ENCODE measurements at places on chromosomes 4 and X. TPM values are rescaled to one million over a fixed set of nuclear protein-coding genes. Genes with fewer than 3 reads are reported as not detected.
A peak's percentile ranks its signal among the peaks of the same experiment; 100 is the strongest.

The FAT4 gene
- 8.7 TPM for polyA plus RNA-seq

The GLRA3 gene
- polyA plus RNA-seq = not detected

The UCP1 gene
- polyA plus RNA-seq = not detected

DNA sequence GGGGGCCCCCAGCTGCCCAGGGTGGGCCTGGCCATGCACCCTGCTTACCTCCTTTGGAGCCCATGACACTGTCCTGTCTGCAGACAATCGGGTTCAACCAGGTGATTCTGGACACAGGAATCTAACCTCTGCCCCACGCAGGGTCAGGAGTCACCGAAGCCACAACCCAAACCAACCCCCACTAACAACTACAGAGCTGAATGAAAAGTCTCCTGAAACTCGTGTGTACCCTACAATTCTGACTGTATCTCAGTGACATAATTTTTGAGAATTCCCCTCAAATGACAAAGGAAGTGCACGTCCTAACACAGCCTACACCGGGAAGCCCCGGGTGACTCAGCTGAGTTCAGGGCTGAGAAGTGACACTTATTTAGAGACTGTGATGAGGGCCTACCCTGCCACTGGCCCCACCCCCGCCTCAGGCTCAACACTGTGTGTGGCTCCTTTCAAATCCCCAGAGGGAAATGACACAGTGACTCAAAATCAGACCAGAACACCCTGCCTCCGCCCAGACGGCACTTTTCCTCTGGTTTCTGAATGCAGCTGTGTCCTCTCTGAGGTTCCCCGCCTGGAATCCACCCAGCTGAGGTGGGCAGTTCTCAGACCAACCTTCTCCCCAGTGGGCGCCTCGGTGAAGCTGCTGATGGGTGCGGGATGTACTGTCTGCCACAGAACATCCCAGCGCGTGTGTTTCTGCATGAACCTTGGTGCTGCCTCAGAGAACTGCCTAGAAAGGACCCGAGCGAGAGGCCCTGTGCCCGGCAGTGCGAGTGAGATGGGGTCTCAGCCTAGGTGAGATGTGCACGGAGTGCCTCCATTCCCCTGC, 9.9 kb downstream of the TNIP2 start:
- no peak for DNase-seq
- no peaks in the 10 kb centered on the region for H3K27me3 ChIP-seq
- H3K4me3 ChIP-seq = no peak overlapping the region
- H3K36me3 ChIP-seq = peaks cover 54% of the 10 kb centered on the region
- H3K4me1 ChIP-seq = no peaks in the 10 kb centered on the region
- H3K27ac ChIP-seq = no peak overlapping the region

- H3K27ac ChIP-seq = no peak overlapping the region
- DNase-seq = no peak
- H3K36me3 ChIP-seq = peaks cover 54% of the 10 kb centered on the region
- H3K4me3 ChIP-seq = no peak overlapping the region
- no peaks in the 10 kb centered on the region for H3K27me3 ChIP-seq
- H3K4me1 ChIP-seq = no peaks in the 10 kb centered on the region
These were observed 18.0 kb downstream of the TRAPPC2 start for GRCh38 chrX:13716455-13716854.

GRCh38 chr4:68734095-68734494, 63.6 kb upstream of the UGT2B15 start:
- no peak overlapping the region for H3K27ac ChIP-seq
- no peaks in the 10 kb centered on the region for H3K27me3 ChIP-seq
- no peak overlapping the region for H3K4me3 ChIP-seq
- H3K4me1 ChIP-seq = no peaks in the 10 kb centered on the region
- DNase-seq = no peak
- H3K36me3 ChIP-seq = no peaks in the 10 kb centered on the region

GRCh38 chrX:133859336-133859735, 126.1 kb downstream of the GPC3 start:
- H3K27ac ChIP-seq = no peak overlapping the region
- no peak for DNase-seq
- no peaks in the 10 kb centered on the region for H3K36me3 ChIP-seq
- no peaks in the 10 kb centered on the region for H3K4me1 ChIP-seq
- no peak overlapping the region for H3K4me3 ChIP-seq

GRCh38 chr4:139014371-139015268, 961 bp upstream of the NOCT start:
- H3K36me3 ChIP-seq = no peaks in the 10 kb centered on the region
- peak overlapping the region; percentile 90 for H3K27ac ChIP-seq
- peak overlapping the region; percentile 85 for H3K4me3 ChIP-seq
- H3K4me1 ChIP-seq = peaks cover 23% of the 10 kb centered on the region
- no peaks in the 10 kb centered on the region for H3K27me3 ChIP-seq
- peak; percentile 44 for DNase-seq

DNA sequence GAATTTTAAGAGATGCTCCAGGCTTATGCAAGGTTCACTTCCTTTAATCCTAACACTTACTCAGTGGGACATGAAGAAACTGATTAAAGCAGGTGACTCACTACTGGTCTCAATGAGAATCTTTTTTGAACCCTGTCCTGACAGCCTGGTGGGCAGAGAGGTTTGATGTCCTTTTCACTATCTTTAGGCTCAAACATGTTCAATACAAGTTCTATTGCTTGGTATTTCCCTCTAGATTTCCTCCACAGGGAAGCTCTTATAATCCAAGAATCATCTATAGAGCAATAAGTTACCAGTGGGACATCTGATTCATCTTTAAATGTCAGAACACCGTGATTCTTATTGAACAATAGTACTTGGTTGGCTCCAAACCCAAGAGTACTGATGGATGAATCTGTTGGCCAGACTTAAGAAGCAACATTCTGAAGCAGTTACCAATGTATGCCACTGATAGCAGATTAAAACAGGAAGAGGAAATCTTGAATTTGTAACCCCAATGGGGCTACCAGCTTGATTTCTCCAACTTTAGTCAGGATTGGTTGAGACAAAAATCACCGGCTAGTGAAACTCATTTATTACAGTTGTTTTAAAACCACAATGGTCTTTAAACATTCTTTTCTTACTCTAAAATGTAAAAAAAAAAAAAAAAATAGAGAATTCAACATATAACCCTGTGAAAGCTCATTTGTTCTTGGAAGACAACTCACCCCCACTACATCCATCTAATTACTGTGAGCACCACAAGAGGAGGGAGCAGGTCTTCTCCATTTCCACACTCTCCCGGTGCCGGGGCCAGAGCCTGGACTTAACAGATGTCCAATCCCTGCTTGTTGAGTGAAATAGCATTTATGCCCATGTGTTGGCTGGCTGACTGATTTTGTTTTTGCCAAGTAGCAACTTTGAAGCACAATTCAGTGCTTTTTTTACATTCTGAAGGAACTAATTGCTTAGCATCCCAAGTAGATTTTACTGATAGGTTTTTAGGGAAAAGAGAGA, 43.3 kb downstream of the FGFBP1 start:
- H3K4me1 ChIP-seq = no peaks in the 10 kb centered on the region
- no peaks in the 10 kb centered on the region for H3K27me3 ChIP-seq
- no peaks in the 10 kb centered on the region for H3K36me3 ChIP-seq
- DNase-seq = no peak
- H3K4me3 ChIP-seq = no peak overlapping the region

All from SK-N-SH (cell line).